ENCODE measurements at places on chromosomes 12 and 14.

DNA sequence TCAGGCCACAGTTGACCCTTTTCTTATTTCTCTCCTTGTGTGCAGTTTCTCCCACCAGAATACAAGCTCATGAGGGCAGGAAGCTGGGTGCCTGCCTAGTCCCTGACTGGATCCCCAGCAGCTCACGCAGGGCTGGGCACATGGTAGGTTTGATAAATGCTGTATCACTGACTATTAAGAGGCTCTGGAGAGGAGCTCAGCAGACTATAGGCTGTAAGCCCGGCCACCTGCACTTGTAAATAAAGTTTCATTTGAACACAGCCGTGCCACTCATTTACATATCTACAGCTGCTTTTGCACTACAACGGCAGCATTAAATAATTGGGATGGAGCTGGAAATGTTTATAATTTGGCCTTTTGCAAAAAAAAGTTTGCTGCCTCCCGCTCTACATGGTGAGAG lies 32.0 kb downstream of the CHGA start:
- no peak for DNase-seq

- DNase-seq, result no peak
Measured at GRCh38 chr12:38102197-38102596, 214.4 kb upstream of the ALG10B start.

DNA sequence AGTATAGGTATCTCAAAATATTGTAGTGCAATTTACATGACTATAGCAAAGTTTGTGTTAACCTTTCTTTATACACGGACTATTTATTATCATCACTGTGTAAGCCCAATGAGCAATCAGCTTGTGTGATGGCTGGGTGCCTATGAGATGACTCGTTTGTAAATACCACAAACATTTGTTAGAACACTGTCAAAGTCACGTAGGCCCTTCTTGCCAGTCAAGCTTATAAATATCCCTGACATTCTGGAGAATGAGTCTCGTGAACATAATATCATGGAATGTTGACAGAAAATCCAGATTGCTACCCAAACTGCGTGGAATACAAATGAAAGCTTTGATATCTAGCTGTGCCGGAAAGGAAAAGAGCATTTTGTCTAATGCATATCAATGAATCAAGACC lies 648.3 kb upstream of the MDGA2 start:
- no peak for DNase-seq

DNA sequence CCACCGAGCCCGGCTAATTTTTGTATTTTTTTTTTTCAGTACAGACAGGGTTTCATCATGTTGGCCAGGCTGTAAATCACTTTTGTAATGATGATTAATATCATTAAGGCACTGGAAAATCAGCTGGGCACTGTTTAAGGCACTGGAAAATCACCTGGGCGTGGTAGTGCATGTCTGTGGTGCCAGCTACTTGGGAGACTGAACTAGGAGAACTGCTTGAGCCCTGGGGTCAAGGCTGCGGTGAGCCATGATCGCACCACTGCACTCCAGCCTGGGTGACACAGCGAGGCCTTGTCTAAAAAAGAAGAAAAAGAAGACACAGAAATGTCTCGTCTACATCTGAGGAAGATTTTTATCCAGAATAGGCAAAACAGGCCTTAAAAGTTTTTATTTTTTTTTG lies 12.7 kb downstream of the SLC11A2 start:
- DNase-seq, result peak; percentile 72

DNA sequence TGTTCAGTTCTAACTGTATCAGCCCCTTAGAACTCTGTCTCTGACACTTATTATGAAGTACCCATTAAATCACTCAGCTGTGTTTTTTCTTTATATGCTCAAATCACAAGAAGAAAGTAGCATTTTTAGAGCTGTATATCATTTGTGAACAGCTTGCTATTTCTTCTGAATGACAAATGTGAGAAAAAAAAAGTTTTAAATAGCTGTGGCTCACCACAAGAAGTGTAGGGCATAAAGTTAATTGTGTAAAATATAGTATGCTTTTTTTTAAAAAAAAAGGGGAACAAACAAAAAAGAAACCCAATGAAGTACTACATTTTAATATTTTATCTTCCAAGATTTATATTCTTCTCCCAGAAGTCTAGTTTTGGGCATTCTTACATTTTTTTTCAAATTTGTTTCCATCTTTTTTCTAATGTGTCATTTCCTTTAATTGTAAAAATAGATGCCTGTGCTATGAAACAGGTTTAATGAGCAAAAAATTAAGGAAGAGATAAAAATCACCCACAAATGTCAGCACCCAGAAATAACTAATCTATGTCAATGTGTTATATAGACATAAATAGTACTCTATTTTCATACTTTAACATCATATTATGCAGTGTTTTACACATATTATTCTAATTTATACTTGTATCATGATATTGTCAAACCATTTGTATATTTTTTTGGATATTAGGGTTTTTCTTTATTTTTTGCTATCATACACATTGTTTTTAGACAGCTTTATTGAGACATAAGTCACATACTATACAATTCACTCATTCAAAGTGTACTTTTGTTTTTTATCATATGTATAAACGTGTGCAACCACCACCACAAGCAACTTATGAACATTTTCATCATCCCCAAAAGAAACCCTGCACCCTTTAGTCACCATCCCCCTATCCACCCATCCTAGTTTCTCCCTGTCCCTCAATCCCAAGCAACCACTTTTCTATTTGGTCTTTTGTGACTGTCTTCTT lies 22.4 kb upstream of the LRRK2 start:
- DNase-seq, result no peak

DNA sequence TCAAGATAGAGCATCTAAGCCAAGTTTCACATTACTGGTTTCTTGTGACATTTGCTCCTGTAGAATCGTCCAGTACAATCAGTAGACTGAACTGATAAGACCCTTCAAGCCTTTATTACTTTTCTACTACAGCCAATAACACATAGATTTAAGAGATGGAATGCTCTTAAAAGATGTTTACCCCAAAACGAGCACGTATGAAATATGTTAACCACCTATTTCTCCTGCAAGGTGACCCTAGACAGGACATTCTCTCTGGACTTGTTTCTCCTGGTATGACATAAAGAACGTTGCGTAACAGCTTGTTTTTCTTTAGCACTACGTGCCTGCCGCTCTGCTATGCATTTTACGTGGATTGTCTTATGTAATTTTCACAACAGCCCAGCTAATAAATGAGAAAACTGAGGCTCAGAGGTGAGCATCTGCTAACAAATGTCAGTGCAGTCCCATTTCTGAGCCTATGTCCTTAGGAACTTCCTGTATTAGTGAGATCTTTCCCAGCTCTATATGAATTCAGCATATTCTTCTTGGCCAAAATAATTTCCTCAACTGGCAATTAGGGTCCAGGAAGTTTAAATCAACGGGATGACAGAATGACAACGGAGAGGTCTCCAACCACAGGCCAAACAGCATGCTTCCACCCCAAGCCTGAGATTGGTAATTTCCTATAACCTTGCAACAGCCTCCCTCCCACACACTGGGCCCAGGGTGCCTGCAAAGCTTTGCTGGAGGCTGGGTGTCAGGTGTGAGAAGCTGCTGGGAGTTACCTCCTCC lies 3.7 kb downstream of the NFKBIA start:
- no peak for DNase-seq

DNA sequence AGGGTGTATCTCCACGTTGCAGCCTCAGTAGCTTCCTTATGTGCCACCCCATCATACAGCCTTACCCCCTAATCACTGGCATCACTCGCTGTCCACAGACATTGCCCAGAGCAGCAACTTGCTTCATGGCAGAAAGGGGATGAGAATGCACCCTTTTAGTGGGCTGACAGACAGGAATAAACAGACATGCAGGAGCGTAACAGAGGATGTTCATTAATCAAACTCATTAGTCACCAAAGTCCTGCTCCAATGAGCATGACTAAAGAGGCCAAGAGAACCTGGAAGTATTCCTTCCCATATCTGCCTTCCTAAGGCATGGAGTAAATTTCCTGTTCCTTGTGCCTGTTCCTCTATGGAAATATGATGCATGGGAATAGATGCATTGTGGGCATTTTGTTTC lies 197.0 kb downstream of the PHLDA1 start:
- DNase-seq, result no peak

DNA sequence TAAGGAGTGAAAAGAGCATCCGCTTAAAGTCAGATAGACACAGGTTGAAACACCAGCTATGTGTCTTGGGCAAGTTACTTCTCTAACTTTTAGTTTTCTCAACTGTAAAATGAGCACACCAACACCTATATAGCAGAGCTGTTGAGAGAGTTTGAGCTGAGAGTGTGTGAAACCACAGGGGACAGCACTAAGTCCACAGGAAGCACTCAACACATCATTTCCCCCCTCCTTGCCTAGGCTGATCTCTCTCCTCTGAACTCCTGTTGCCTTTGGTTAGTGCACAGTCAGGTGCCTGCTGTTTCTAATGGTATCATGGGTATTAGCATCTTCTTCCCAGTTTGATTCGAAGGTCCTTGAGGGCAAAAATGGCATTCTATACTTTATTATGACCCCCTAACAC lies 176.7 kb downstream of the DPF3 start:
- DNase-seq, result no peak

All from adrenal gland (tissue), 19 donors.